ENCODE measurements at places on chromosomes 4 and X. TPM values are rescaled to one million over a fixed set of nuclear protein-coding genes. Genes with fewer than 3 reads are reported as not detected.

The RHOXF1 gene
- 0.72 TPM for total RNA-seq

The HTN1 gene
- not detected for total RNA-seq

The SMARCA5 gene
- 61.5 TPM for total RNA-seq

The TMEM31 gene
- not detected for total RNA-seq

The WAS gene
- 25.3 TPM for total RNA-seq

The SLITRK2 gene
- total RNA-seq = 0.32 TPM

The ZNF141 gene
- 19.9 TPM for total RNA-seq

- H3K36me3 ChIP-seq = no peaks in the 10 kb centered on the region
- no peaks in the 10 kb centered on the region for H3K27me3 ChIP-seq
- no peak overlapping the region for H3K27ac ChIP-seq
- no peak overlapping the region for H3K4me3 ChIP-seq
- no peak for DNase-seq
- H3K4me1 ChIP-seq = no peaks in the 10 kb centered on the region
Measured at GRCh38 chr4:181820553-181820952, 422.6 kb upstream of the TENM3 start.

DNA sequence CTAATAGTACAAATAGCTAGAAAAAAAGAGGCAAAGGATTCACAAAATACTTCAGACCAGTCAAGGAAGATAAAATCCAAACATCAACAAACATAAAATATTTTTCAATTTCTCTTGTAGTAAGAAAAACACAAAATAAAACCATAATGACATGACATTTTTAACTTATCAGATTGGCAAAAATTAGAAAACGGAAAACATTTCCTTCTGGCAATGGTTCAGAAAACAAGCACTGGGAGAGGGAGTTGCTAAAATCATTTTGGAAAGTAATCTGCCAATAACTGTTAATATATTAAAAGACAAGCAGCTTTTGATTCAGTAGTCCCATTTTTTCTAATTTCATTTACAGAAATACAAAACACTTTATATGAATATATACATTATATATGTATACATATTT is 26.1 kb downstream of the TKTL2 start:
- DNase-seq = no peak
- no peaks in the 10 kb centered on the region for H3K36me3 ChIP-seq
- H3K27me3 ChIP-seq = no peaks in the 10 kb centered on the region
- no peak overlapping the region for H3K4me3 ChIP-seq

DNA sequence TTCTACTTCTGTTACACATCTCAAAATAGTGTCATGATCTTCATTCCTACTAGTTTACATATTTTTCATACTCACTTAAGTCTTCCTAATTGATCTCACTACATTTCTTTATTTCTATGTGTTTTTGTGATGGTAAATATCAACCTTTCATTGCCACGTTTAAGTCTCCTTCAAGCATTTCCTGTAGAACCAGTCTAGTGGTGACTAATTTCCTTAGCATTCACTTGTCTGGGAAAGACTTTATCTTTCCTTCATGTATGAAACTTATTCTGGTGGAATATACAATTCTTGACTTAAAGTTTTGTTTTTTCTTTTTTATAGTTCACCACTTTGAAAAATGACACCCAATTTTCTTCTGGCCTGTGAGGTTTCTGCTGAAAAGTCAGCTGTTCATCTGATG is 181.4 kb upstream of the NEIL3 start:
- no peak for DNase-seq
- H3K27ac ChIP-seq = no peak overlapping the region
- H3K27me3 ChIP-seq = no peaks in the 10 kb centered on the region
- H3K4me3 ChIP-seq = no peak overlapping the region
- H3K36me3 ChIP-seq = no peaks in the 10 kb centered on the region
- H3K4me1 ChIP-seq = no peaks in the 10 kb centered on the region

GRCh38 chr4:24680746-24681448 is 96.5 kb upstream of the DHX15 start:
- no peak for DNase-seq
- peaks cover 7% of the 10 kb centered on the region for H3K27me3 ChIP-seq
- no peaks in the 10 kb centered on the region for H3K36me3 ChIP-seq
- no peaks in the 10 kb centered on the region for H3K4me1 ChIP-seq
- no peak overlapping the region for H3K27ac ChIP-seq

DNA sequence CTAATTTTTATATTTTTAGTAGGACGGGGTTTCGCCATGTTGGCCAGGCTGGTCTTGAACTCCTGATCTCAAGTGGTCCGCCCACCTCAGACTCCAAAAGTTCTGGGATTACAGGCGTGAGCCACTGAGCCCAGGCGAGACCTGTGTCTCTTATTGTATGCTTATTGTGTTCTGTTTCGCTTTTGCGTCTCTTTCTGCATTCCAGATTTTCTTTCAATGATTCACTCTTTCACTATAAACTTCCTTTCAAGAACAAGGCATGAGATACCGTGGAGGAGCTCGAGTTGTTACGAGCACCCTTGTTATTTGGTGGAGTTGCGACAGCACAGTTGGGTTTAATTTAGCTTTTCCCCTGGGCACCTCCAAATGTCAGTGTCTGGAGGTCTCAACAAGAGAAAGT is 366.7 kb upstream of the FAT1 start:
- H3K36me3 ChIP-seq = no peaks in the 10 kb centered on the region
- H3K27me3 ChIP-seq = no peaks in the 10 kb centered on the region

DNA sequence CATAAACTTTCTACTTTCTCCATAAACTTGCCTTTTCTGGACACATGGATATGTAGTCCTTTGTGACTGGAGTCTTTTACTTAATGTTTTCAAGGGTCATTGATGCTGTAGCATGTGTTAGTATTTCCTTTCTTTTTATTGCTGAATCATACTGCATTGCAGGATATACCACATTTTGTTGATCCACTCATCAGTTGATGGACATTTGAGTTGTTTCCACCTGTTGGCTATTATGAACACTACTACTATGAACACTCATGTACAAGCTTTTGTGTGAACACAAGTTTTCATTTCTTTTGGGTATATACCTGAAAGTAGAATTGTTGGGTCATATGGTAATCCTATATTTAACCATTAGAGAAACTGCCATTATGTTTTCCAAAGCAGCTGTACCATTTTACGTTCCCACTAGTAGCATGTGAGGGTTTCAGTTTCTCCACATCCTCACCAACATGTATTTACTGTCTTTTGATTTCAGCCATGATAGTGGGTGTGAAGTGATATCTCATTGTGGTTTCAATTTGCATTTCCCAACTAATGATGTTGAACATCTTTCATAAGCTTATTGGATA is 26.3 kb upstream of the GPM6B start:
- H3K27ac ChIP-seq = no peak overlapping the region
- no peak for DNase-seq
- no peaks in the 10 kb centered on the region for H3K36me3 ChIP-seq
- no peak overlapping the region for H3K4me3 ChIP-seq

GRCh38 chr4:120844528-120844921 is 78.0 kb downstream of the PRDM5 start:
- H3K4me1 ChIP-seq = peaks cover 5% of the 10 kb centered on the region
- H3K4me3 ChIP-seq = no peak overlapping the region
- H3K27me3 ChIP-seq = no peaks in the 10 kb centered on the region
- no peak for DNase-seq
- H3K27ac ChIP-seq = no peak overlapping the region

GRCh38 chr4:9899306-9900055 is 118.0 kb downstream of the DRD5 start:
- H3K27me3 ChIP-seq = no peaks in the 10 kb centered on the region
- H3K4me3 ChIP-seq = no peak overlapping the region
- peaks cover 3% of the 10 kb centered on the region for H3K4me1 ChIP-seq
- DNase-seq = no peak
- no peaks in the 10 kb centered on the region for H3K36me3 ChIP-seq

DNA sequence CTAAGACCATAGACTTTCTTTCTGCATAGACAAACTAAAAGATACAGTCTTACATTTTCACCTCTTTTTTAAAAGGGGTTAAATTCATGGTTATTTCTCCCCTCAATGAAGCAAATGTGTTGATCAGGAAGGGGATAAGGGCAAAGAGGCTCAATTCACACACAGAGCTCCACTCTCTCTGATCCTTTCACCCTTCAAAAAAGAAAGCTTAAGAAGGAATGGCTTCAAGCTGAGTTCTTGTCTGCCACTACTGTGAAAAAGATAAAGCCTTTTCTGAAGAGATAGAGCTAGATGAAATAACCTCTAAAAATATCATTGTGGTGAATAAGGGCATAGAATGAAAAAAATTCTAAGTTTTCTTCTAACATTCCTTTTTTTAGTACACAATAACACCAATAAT is 28.3 kb downstream of the SEPSECS start:
- no peak for DNase-seq
- no peak overlapping the region for H3K4me3 ChIP-seq
- no peaks in the 10 kb centered on the region for H3K4me1 ChIP-seq

DNA sequence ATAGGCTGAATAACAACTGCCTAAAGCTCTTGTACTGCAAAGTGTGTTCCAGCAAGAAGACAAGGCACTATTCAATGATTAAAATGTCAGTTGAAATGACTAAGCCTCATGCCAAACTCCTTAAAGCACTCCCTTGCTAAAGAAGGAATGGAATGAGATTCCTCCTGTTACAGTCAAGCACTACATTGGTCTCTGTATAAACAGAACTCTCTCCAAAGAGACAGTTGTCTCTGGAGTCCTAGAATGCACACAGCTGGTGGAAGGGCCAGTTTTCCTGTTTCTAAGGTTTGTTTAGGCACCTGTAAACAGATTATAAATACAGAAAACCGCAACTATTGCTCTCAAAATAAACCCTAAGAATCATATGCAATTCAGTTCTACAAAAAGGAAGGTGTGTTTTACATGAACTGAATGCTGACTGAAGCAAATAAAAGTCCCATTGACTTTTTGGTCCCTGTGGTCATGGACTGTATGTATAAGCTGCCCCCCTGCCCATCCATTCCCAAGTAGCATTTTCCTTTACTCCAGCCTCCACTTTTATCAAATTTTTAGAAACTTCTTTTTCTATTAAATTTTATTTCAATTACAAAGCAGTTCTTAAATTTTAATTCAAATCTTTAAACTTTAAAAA is 47.0 kb downstream of the FAT1 start:
- H3K36me3 ChIP-seq = no peaks in the 10 kb centered on the region
- H3K4me1 ChIP-seq = no peaks in the 10 kb centered on the region
- H3K27ac ChIP-seq = no peak overlapping the region
- H3K27me3 ChIP-seq = no peaks in the 10 kb centered on the region
- no peak for DNase-seq
- no peak overlapping the region for H3K4me3 ChIP-seq

DNA sequence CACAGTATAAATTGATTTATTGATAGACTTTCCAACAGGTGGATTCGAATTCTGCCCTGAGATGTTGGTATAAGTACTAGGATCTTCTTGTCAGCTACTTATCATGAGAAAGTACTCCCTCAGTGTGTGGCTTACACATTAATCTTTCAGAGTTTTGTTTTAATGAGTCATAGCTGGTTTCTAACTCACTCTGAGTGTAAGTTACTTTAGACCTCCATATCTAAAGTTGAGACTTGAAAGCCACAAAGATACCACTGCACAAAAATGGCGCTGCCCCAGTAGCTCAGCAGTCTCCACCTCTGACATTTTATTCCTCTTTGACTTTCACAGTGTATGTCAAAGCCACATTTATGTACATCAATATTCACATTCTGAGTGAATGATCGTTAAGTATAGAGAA is 318.5 kb downstream of the ARAP2 start:
- no peaks in the 10 kb centered on the region for H3K4me1 ChIP-seq
- H3K4me3 ChIP-seq = no peak overlapping the region
- no peaks in the 10 kb centered on the region for H3K27me3 ChIP-seq
- no peak for DNase-seq

DNA sequence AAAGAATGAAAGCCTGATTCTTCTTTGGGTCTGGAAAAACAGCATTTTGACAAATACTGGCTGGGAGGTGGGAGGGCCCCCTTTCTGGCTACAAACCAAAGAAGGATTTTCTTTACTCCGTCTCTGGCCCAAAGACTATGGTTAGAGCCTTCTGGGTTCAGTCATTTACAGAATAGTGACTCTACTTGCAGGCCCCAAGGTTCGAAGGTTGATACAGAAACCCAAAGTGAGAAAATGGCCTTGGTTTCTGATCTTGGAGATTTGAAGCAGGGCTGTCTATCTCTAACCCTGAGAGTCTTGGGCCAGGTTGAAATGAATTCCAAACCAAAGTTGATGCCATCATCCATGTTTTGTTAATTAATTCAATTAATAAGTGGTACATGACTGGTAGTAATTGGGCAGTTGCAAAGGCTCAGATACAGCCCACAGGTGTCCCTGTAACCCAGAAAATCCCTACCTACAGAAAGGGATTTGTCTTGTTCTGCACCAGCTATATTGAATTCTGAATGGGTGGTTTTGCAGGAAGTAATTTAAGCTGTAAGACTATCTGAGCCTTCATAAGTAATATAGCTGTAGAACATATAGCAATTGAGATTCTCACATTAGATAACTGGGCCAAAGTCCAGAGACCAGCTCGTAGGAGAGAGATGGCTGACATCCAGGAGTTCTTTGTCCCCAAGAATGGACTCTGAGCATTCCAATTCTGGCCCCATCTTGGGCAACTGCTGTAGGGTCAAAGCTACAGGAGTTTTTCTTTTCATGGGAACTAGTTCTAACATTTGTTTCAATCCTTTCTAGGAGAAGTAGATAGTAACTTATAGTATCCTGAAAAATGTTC is 34.5 kb downstream of the CHRNA9 start:
- H3K36me3 ChIP-seq = no peaks in the 10 kb centered on the region
- no peak overlapping the region for H3K27ac ChIP-seq
- H3K27me3 ChIP-seq = no peaks in the 10 kb centered on the region
- no peak overlapping the region for H3K4me3 ChIP-seq
- H3K4me1 ChIP-seq = no peaks in the 10 kb centered on the region
- no peak for DNase-seq

GRCh38 chr4:172996571-172997216 is 171.9 kb upstream of the GALNT7 start:
- H3K27ac ChIP-seq = no peak overlapping the region
- no peak overlapping the region for H3K4me3 ChIP-seq
- H3K4me1 ChIP-seq = no peaks in the 10 kb centered on the region
- no peaks in the 10 kb centered on the region for H3K36me3 ChIP-seq
- no peaks in the 10 kb centered on the region for H3K27me3 ChIP-seq
- DNase-seq = no peak

GRCh38 chr4:142832022-142832421 is 14.1 kb downstream of the INPP4B start:
- no peaks in the 10 kb centered on the region for H3K36me3 ChIP-seq
- H3K4me1 ChIP-seq = no peaks in the 10 kb centered on the region
- DNase-seq = no peak
- H3K4me3 ChIP-seq = no peak overlapping the region

DNA sequence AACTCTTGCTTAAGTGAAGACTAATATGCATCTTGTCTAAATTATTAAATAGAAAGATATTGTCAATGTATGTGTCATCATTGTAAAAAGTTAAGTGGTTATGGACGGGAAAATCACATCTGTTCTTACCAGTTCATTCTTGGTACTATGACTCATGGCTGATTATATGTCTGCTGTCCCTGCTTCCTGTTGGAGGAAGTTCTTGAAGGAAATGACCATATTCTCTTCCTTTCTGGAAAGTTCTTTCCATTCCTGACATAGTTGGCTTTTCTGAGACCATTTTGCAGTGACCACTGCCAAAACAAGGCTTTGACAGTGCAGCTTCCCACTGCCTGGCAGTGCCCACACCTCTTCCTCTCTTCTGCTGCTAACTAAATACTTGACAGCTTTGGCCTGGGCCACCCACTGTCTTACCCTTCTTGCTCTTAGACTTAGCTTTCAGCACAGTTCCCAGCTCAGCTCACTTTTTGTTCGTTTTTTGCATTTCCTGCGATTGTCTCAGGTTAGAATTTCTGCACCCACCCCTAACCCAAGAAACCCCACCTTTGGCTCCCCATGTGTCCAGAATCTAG is 13.2 kb upstream of the CLDN24 start:
- peak; percentile 30 for DNase-seq
- no peaks in the 10 kb centered on the region for H3K27me3 ChIP-seq
- no peak overlapping the region for H3K27ac ChIP-seq
- H3K4me1 ChIP-seq = no peaks in the 10 kb centered on the region
- no peaks in the 10 kb centered on the region for H3K36me3 ChIP-seq
- H3K4me3 ChIP-seq = no peak overlapping the region
